ENCODE measurements at places on chromosomes 16 and 17.
A peak's percentile ranks its signal among the peaks of the same experiment; 100 is the strongest.

DNA sequence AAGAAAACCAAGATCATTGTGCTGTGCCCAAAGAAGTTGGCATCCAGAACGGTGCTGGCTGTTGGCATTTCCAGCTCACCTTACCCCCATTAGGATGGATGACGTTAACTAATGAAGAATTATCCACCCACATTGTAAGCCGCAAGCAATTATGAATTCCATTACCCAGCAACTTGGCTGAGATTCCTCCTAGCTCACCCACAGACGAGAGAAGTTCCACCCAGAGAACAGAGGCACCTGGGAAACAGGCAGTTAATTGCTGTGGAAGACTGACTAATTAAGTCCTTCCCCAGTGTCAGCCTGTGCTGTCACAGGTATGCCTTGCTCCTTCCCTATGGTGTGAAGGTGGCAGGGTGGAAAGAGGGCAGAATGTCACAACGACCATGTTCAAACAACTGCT is 456.2 kb upstream of the CDH5 start:
- no peak for DNase-seq

DNA sequence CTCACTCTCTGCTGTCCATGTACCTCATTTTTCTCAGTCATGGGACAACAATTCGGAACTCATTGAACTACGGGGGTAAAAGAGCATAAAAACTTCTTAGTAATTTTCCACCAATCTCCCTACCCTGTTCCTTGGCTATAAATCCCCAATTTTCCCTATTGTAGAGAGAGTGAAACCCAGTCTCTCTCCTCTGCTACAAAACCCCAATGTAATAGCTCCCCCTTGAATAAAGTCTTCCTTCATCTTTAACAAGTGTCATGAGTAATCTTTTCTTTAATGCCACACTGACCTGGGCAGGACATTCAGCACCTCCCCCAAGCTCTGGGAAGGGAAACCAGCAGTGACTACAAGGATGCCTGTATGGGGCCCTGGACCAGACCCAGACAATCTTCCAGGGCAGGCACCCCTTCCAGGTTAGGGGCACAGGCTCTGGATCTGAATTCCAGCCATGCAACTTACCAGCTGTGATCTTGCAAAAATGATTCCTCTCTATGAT is 10.2 kb upstream of the EIF1 start:
- DNase-seq = no peak

DNA sequence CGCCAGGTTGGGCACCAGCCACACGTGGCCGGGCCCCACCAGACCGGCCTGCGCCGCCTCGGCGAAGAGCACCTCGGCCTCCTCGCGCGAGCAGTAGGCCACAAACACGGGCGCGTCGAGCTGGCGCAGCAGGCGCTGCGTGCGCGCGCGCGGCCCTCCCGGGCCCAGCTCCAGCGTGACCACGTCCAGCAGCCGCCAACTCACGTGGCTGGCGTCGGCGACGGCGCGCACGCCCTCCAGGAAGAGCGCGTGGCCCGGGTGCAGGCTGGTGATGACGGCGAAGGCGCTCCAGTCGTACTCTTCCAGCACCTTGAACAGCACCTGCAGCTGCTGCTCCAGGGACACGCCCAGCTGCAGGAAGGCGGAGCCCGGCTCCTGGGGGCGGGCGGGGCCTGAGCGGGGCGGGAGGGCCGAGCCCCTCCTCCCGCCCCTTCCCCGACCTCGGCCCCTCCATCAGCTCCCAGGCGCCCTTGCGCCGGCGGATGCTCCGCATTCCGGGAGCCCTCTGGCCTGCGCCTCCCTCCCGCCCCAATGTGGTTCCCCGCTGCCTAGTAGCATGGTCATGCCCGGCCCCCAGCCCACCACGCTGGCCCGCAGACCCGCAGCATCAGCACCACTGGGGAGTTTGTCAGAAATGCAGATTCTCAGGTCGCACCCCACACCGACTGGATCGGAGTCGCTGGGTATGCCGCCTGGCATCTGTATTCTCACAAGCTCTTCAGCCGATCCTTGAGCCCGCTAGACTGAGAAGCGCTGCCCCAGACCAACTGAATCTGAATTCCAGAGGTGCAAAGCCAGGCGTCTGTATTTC is 7.2 kb downstream of the GRIN2C start:
- no peak for DNase-seq

GRCh38 chr17:6254036-6254435 is 180.9 kb downstream of the AIPL1 start:
- no peak for DNase-seq

- no peak for DNase-seq
These were observed 38.4 kb downstream of the TNFRSF13B start for GRCh38 chr17:16933317-16934132.

DNA sequence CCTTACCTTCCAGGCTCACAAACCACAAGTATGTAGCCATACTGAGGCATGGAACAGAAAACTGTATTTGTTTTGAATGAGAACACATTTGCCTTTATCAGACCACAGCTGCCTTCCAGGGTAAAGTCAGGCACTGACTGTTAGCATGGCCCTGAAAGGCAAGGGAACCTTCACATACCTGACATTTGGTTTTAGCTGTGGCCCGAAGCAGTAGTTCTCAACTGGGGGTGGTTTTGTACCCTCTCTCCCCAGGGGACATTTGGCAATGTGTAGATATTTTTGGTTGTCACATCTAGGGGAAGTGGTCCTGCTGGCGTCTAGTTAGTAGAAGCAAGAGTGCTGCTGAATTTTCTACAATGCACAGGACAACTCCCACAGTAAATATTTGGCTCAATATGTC is 9.2 kb downstream of the HERPUD1 start:
- no peak for DNase-seq

DNA sequence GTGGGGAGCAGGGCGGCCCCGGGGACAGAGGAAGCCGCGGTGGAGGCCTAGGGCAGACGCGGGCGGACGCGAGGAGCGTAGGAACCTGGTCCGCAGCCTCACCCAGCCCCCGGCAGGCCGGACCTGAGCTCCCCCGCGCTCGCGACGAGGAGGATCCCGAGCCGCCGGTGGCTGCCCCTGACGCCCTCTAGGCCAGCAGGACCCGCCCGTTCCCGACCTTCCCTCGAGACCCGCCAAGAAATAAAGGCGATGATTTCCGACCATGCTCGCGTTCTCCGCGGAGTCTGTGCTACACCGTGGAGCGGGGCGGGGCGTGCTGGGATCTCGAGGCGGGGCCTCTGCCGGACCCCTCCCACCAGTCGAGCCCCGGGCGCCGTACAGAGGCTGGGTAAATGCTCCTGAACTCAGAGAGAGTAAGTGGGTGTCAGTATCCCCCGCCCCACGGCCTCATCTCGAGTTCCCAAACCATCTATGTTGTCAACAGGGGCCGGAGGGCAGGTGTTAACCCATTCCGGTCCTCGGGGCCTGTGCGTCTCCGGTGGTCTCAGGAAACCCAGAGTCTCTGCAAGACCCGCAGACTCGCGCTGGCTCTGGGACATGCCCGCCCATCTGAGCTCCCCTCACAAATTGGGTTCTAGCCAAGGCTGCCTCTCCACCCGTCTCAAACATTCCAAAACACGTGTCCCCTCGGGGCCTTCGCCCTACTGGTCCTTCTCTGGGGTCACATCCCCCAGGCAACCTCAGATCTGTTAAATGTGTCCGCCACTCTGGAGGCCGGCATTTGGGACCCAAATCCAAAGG is 13.7 kb downstream of the SYCE1L start:
- peak; percentile 51 for DNase-seq

GRCh38 chr16:3467921-3468320 is 24.4 kb downstream of the NAA60 start:
- no peak for DNase-seq

GRCh38 chr16:11768849-11769248 is 26.2 kb upstream of the TXNDC11 start:
- no peak for DNase-seq
